ENCODE measurements at places on chromosomes 1 and 21. TPM values are rescaled to one million over a fixed set of nuclear protein-coding genes. Genes with fewer than 3 reads are reported as not detected.

DNAJC11 gene
- 74.1 TPM for total RNA-seq

EVA1B gene
- total RNA-seq = 1.5 TPM

NCF2 gene
- total RNA-seq = not detected

DNA sequence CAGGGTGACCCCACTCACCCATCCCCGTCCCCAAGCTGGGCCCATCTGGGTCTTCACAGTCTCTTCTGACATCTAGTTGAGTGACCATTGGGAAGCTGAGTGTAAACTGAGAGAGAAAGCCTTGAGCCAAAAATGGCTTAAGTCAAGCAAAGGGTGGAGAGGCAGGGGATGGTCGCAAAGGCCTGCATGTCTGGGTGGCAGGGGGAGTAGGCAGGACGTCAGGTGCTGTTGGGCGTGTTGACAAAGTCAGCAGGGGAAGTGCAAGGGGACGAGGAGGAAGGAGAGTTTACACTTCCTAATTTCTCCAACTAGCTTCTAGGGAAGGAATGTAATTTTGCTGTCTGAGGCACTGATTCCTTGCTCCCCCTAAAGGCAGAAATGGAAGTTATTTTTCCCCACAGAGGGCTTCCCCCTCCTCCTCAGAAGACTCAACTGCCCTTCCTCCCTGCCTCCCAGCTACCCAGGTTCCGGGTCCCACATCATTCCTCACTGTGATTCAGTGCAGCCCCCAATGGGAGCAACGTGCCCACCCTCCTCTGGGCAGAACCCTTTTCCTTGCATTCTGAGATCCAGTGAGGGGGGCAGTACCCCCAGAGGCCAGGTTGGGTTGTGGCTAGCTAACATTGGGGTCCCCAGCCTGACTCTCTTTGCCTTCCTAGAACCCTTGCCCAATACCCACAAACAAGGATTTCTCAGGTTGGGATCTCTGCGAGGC, 1.2 kb upstream of the ADORA1 start:
- no peak for DNase-seq
- H3K36me3 ChIP-seq = no peaks in the 10 kb centered on the region
- H3K27me3 ChIP-seq = peaks cover 25% of the 10 kb centered on the region
- no peak overlapping the region for H3K27ac ChIP-seq

DNA sequence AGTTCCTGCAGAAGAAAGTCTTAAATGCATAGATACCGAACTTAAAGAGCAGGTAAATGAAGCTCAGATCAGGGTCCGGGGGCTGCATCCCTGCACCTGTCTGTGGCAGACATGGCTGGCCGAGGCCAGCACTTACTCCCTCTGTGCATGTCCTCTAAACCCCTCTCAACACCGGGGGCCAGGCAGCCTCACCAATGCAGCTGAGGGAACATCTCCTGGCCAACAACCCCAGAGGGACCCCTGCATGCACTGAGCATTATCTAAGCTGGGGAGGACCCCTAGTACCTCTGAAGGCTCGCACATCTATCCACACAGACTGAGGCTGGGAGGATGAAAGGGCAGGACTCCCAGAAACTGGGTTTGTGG, 18.4 kb downstream of the TTC34 start:
- no peak for DNase-seq
- no peak overlapping the region for H3K27ac ChIP-seq
- no peaks in the 10 kb centered on the region for H3K36me3 ChIP-seq
- no peaks in the 10 kb centered on the region for H3K4me1 ChIP-seq
- H3K4me3 ChIP-seq = no peak overlapping the region

DNA sequence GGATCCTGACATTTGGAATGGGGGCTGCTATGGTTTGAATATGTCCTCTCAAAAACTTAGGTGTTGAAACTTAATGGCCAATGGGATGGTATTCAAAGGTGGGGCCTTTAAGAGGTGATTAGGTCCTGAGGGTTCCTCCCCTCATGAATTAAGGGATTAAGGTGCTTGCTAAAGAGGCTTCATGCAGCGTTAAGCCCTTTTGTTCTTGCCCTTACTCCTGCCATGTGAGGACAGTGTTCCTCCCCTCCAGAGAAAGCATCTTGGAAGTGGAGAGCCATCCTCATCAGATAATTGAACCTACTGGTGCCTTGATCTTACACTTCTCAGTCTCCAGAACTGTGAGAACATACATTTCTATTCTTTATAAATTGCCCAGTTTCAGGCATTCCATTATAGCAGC, 146.6 kb downstream of the KCNJ6 start:
- H3K4me1 ChIP-seq = peaks cover 39% of the 10 kb centered on the region
- no peak overlapping the region for H3K4me3 ChIP-seq
- DNase-seq = no peak
- H3K27me3 ChIP-seq = peaks cover 7% of the 10 kb centered on the region
- peaks cover 7% of the 10 kb centered on the region for H3K36me3 ChIP-seq

DNA sequence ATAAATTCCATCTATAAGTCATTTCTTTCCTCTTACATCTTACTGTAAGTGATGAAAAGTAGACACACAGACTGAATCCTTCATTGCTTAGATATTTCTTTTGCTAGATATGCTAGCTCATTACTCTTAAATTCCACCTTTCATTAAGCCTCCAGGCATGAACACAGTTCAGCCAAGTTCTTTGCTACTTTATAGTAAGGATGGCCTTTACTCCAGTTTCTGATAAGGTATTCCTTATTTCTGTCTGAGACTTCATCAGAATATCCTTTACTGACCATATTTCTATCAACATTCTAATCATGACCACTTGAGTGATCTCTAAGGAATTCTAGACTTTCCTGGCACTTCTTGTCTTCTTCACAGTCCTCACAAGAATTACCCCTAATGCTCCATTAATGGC, 191.7 kb upstream of the KCTD3 start:
- no peak overlapping the region for H3K27ac ChIP-seq
- no peaks in the 10 kb centered on the region for H3K27me3 ChIP-seq
- no peaks in the 10 kb centered on the region for H3K36me3 ChIP-seq
- H3K4me1 ChIP-seq = no peaks in the 10 kb centered on the region
- DNase-seq = no peak
- H3K4me3 ChIP-seq = no peak overlapping the region

GRCh38 chr1:7287013-7287412, 484.1 kb upstream of the VAMP3 start:
- no peak overlapping the region for H3K27ac ChIP-seq
- no peaks in the 10 kb centered on the region for H3K27me3 ChIP-seq
- H3K4me1 ChIP-seq = no peaks in the 10 kb centered on the region
- H3K36me3 ChIP-seq = peaks cover 9% of the 10 kb centered on the region
- no peak for DNase-seq

- H3K27ac ChIP-seq = peak overlapping the region; percentile 63
- DNase-seq = no peak
- peaks cover 2% of the 10 kb centered on the region for H3K27me3 ChIP-seq
- no peak overlapping the region for H3K4me3 ChIP-seq
- peaks cover 14% of the 10 kb centered on the region for H3K36me3 ChIP-seq
These were observed 248.1 kb upstream of the DEPDC1 start for GRCh38 chr1:68745011-68745410.

DNA sequence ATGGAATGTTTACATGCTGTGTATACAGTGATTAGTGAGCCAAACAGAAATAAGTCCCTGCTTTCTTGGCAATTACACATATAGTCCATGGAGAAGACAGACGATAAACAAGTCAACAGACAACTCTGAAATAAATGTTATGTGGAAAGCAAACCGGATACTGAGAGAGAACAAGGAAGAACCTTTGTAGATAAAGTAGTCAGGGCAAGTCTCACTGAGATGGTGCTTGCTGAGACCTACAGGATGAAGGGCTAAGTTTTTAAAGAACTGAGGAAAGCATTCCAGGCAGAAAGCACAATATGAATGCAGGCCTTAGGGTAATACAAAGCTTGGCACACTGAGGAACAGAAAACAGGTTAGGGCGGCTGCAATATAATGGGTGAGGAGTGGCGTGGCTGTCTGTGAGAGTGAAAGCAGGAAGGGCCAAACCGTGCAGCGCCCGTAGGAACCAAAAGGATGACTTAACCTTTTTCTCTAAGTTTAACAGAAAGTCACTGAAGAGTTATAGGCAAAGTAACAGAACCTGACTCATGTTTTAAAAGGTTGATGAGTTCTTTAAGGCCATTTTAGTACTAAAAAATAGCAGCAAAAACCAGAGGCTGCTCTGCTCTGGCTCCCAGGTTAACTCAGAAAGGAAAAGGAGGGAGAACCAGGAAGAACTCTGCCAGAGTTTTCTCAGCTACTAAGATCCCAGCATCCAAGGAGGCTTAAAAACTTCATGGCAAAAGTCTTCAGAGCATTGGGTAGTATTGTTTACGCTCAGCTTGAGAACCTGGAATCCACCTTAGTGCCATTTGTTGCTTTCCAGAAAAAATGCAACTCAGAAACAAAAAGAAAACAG, 8.7 kb upstream of the TTF2 start:
- DNase-seq = no peak
- no peaks in the 10 kb centered on the region for H3K27me3 ChIP-seq
- H3K4me1 ChIP-seq = peaks cover 6% of the 10 kb centered on the region
- no peaks in the 10 kb centered on the region for H3K36me3 ChIP-seq
- no peak overlapping the region for H3K4me3 ChIP-seq

DNA sequence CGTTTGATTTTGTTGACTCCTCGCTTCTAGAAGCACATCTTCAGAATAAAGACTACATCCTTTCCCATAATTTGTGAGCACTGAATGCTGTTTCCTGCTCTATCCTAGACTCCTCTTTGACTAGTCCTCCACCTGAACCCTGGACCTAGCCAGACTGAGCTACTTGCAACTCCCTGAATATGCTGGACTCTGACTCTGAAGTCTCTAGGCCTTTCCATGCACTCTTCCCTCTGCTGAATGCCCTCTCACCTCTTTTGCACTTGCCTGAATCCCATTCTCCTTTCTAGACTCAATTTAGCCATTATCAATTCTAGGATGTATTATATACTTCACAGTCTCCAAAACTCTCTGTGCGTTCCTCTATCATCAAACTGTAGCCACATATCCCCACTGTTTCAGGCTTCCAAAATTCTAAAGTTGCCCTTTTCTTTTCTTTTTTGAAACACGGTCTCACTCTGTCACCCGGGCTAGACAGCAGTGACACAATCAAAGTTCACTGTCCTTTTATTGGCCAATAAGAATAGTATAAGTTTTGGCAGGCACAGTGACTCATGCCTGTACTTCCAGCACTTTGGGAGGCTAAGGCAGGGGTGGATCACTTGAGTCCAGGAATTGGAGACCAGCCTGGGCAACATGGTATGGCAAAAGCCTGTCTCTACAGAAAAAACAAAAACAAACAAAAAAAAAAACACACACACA, 127.0 kb downstream of the LTN1 start:
- no peak overlapping the region for H3K27ac ChIP-seq
- no peak for DNase-seq
- no peaks in the 10 kb centered on the region for H3K4me1 ChIP-seq
- H3K27me3 ChIP-seq = peaks cover 2% of the 10 kb centered on the region
- no peak overlapping the region for H3K4me3 ChIP-seq

DNA sequence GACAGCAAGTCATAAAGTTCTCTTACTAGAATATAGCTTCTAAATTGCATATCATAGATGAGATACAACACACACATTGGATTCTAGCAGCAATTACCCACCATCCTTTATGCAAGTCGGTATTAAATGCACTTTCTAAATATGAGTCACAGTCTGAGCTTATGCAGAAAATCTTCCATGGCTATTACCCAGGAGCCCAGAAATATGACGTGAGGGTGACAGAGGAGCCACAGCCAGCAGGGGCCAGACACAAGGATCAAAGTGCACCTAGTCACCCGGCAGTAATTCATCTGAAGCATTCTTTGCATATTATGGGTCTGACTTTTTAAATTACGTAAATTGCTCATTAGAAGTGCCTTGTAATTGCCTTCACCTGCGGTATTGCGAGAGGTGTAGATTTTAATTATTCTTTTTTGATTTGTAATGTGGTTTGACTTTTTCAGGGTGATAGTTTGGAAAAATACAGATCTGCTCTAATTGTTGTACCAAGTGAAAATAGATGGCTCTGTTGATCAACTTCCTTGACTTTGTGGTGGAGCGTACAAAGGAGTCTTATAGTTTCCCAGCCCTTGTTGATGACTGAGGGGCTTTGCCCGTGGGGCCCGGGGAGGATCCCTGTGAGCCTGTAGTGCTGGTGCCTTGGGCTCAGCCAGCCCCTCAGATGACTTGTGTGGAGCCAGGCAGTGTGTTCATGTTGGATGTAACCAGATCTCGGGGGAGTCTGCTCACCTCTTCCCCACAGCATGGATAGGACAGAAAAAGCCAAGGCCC, 470.0 kb upstream of the VAMP3 start:
- H3K4me3 ChIP-seq = no peak overlapping the region
- DNase-seq = no peak
- peaks cover 7% of the 10 kb centered on the region for H3K4me1 ChIP-seq
- H3K36me3 ChIP-seq = peaks cover 11% of the 10 kb centered on the region
- no peak overlapping the region for H3K27ac ChIP-seq

GRCh38 chr1:158177700-158178450, 2.8 kb upstream of the CD1D start:
- H3K27me3 ChIP-seq = peaks cover 12% of the 10 kb centered on the region
- H3K4me1 ChIP-seq = peaks cover 6% of the 10 kb centered on the region
- peak; percentile 94 for DNase-seq
- peaks cover 5% of the 10 kb centered on the region for H3K36me3 ChIP-seq
- H3K27ac ChIP-seq = no peak overlapping the region

- H3K4me1 ChIP-seq = peaks cover 38% of the 10 kb centered on the region
- no peak overlapping the region for H3K27ac ChIP-seq
- peaks cover 6% of the 10 kb centered on the region for H3K27me3 ChIP-seq
- no peaks in the 10 kb centered on the region for H3K36me3 ChIP-seq
These were observed 12.0 kb downstream of the PPFIA4 start for GRCh38 chr1:203038217-203038741.

DNA sequence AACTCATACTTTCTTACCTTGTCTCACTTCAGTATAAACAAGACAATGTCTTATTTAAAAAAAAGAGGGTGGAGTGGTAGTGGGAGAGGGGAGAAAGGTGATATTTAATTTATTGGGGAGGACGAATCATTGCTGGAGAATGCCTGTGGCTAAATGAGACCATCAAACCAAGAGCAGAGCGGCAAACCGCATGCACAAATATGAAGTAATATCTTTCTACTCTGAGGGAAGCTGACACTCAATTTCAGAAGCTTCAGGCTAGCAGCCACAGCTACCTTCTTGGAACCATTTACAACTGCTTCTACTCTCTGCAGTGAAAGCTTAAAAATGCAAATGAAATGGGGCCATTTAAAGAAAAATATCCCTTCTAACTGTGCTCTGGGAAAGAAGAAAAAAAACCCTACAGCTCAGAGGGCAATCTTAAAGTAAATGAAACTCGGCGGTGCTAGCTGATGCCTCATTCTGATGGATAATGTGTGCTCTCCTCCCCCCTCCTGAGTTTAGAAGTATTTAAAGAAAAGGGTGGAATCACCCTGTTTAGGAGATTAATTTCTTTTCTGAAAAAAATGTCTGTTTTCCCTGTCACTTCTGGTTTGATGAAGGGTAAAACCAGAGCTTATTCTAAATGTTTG, 178.2 kb upstream of the CAMK1G start:
- no peak for DNase-seq
- no peak overlapping the region for H3K27ac ChIP-seq
- no peak overlapping the region for H3K4me3 ChIP-seq
- H3K4me1 ChIP-seq = no peaks in the 10 kb centered on the region
- no peaks in the 10 kb centered on the region for H3K36me3 ChIP-seq

Data from glutamatergic neuron (in vitro differentiated cells).